Right ventricle myocardium inferior (tissue), 1 donor: ENCODE measurements at places on chromosomes 5 and 9. TPM values are rescaled to one million over a fixed set of nuclear protein-coding genes. Genes with fewer than 3 reads are reported as not detected.

GRCh38 chr5:138035605-138036537 lies 3.0 kb upstream of the FAM13B start:
- no peak for DNase-seq

DNA sequence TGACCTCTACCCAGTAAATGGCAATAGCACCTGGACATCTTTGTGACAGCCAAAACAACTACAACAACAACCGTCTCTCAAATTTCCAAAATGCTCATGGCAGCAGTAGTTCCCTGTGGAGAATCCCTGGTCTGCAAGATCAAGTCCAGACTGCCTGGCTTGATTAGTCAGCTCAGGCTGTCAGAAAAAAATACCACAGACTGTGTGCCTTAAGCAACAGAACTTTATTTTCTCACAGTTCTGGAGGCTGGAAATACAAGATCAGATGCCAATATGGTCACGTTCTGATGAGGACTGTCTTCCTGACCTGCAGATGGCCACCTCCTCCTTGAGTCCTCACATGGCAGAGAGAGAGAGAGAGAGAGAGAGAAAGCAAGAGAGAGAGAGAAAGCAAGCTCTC lies 52.3 kb upstream of the MOCS2 start:
- no peak for DNase-seq

Gene PDLIM4
- total RNA-seq: 5.4 TPM

- no peak for DNase-seq
Observed at GRCh38 chr5:160605266-160605665, 183.6 kb downstream of the PTTG1 start.

Gene ANKRD18B
- not detected for total RNA-seq

Gene CDC25C
- total RNA-seq: 0.24 TPM

GRCh38 chr5:97077246-97077645 lies 65.2 kb downstream of the LIX1 start:
- no peak for DNase-seq

- no peak for DNase-seq
Observed at GRCh38 chr5:80255431-80255810, 427 bp downstream of the SERINC5 start.

Gene LCN1
- not detected for total RNA-seq
